ENCODE measurements at places on chromosomes 5 and 9.

- no peak for DNase-seq
Measured at GRCh38 chr5:21164425-21164824, 1176.4 kb upstream of the CDH18 start.

DNA sequence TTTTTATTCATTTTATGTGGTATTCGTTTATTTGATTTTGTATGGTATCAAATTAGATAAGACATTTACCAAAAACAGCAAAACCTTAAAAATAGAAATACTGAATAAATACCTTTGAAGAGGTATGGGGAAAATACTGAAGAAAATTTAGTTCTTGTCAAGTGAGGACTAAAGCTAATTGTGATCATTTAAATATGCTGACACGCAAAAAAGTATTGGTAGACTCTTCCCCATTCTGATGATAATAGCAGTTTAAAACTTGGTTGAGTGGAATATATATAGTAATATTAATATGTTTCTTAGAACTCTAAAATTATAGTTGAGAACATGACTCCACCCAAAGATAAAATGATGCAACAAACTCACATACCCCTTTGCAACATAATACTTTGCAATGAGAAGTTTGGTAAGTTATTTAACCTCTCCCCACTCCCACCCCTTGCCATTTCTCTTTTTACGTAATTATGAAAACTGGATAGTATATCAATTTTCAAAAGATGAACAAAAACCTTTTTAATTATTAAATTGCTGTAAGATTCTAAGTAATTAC lies 30.1 kb upstream of the SNX24 start:
- no peak for DNase-seq

DNA sequence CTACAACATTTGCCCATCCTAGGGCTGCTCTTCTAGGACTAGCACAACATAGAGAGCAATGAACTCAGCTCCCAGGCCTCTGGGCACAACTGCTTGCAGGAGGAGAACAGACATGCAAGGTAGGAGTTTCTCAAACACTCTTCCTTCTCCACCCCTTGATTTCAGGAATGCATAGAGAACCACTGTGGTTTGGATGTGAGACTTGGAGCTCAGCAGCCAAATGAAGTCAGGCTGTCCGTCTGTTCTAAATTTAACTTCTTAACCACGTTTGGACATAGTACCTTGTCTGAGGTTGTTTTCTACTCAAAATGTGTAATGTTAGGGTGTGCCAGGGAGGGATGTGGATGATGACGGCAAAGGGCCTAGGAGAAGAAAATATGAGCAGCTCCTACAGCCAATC lies 515.1 kb upstream of the TNC start:
- no peak for DNase-seq

DNA sequence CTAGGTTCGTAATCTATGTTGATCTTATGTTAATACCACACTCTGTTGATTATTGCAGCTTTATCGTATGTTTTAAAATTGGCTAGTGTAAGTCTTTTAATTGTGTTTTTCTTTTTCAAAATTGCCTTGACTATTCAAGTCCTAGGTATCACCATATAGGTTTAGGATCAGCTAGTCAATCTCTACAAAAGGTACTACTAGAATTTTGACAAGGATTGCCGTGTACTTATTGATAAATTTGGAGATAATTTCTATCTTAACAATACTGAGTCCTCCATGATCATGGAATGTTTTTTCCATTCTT lies 117.9 kb upstream of the PRSS3 start:
- no peak for DNase-seq

DNA sequence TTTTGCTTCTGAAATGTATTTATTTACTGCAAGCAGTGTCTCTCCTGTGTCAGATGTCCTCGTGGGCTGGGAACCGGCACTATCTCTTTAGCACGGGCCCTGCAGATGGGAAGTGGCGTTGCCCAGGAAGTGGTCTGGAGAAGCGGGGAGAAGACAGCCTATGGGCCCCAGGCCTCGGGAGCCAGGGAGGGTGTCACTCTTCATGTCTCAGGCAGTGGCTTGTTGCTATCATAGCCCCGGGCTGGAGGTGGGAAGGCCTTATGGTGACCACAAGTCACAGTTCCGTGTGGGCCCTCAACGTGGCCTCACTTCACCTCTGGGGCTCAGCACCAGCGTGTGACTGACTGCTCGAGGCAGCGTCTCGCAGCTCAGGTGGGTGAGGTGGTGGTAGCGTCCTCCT lies 41.4 kb downstream of the SYK start:
- no peak for DNase-seq

DNA sequence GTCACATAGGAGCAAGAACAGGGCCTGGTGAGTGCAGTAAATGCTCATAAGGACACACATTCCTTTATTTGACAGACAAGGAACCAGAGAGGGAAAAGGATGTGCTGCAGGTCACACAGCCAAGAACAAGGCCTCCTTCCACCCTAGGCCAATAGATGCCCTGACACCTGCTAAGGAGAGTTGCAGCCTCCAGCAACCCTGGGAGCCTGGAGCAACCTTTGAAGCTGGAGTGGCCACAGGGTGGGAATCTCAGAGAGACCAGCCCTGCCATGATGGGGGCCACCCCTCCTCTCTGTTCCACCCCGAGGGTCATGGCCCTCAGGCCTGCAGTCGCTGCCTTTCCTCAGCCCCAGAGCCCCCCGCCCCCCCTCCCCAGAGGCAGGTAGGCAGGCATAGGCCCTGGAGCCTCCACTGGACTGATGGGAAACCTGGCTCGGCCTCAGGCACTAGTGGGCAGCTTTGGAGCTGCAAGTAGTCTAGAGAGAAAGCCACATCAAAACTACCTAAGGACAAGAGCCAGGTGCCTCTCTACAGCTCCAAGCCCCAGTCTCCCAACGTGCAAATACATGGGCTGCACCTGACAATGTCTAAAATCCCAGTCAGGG lies 116.1 kb upstream of the SPOCK1 start:
- DNase-seq = no peak

DNA sequence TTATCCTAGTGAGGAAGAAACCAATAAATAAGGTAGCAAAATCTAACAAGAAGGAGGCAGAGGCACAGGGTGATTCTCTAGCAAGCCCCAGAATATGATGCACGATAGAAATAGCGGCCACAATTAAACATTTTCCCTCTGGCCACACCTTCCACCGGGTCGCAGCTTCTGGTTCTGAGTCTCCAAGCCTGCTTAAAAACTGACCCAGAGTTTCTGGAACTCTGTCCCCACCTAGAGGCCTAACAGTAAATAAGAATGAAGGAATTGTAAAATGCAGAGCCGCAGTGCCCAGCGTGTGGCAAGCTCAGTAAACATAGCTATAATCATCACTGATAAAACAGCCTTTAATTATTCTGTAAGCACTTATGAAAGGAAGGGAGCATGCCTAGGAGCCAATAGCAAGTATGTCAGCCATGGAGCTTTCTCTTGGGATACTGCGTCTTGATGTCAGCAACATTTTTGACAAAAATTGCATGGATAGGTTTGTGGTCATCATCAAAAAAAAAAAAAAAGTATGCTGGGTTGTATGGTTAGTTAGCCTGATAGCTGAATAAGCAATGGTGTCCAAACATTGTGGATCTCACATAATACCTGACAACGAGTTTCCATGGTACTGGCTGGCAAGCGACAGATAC lies 465.5 kb downstream of the DNAH5 start:
- DNase-seq = no peak

- no peak for DNase-seq
Measured at GRCh38 chr9:13023498-13023897, 248.7 kb downstream of the LURAP1L start.

- DNase-seq = no peak
Measured at GRCh38 chr5:36052538-36052937, 14.1 kb downstream of the UGT3A2 start.

DNA sequence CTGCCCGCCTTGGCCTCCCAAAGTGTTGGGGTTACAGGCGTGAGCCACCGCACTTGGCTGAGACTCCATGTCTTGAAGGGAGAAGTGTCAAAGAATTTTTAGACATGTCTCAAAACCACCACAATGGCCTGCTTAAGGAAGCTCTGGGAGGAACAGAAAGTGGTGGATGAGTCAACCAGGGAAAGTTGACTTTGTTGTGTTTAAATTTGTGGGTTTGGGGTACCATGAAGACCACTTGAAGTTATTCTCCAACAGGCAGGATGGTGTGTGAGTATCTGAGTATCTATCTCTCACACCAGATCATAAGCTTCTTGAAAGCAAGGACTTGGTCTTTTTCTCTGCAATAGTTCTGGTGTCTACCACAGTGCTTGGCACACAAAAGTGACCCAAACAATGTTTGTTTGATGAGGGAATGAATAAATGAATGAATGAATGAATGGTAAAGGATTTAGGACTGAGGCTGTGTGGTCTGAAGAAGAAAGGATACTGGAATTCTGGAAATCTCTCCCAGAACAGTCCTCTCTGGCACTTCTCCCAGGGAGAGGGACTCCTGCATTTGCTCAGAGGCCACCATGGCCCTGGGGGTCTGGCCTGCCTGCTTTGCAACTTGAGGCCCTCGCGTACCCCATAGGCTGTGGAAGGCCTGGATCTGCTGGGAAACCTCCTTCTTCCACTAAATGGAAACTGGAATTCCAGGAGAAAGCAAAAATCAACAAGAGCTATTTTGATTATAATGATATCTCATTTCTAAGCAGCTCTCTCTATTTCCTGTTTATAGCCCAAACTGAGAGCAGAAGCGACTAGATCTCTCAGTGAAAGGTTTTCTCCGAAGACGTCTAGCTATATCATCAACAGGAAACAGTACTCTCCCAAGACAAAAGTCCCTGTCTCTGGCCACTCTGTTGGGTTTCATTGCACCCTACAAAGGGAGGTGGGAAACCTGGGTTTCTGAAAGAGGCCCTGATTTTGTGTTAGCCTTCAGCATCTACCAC lies 187.9 kb downstream of the PALM2AKAP2 start:
- peak; percentile 4 for DNase-seq

GRCh38 chr5:67490543-67491321 lies 294.1 kb upstream of the CD180 start:
- no peak for DNase-seq

GRCh38 chr5:129902816-129903215 lies 1.4 kb upstream of the CHSY3 start:
- no peak for DNase-seq

DNA sequence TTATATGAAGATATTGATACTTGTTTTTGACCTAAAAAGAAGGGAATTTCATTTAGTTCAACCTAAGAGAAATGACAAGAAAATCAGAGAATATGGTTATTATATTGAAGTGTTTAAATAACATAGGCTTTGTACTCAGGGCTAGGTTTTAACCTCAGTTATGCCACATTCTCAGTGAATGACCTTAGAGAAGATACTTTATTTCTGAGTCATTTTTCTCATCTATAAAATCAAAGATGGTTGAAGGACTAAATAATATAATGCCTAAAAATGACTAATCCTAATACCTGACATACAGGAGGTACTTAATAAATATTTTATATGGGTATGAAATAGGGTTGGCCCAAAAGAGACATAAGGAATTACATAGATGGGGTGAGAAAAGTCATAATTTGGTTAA lies 32.3 kb downstream of the DIMT1 start:
- DNase-seq = no peak

GRCh38 chr5:179509239-179509638 lies 41.1 kb upstream of the RUFY1 start:
- no peak for DNase-seq

GRCh38 chr9:131678499-131679111 lies 61.3 kb downstream of the RAPGEF1 start:
- peak; percentile 68 for DNase-seq

- DNase-seq = no peak
Measured at GRCh38 chr5:76701298-76701697, 14.6 kb upstream of the F2R start.

GRCh38 chr9:106878934-106879333 lies 16.0 kb downstream of the ZNF462 start:
- DNase-seq = no peak

DNA sequence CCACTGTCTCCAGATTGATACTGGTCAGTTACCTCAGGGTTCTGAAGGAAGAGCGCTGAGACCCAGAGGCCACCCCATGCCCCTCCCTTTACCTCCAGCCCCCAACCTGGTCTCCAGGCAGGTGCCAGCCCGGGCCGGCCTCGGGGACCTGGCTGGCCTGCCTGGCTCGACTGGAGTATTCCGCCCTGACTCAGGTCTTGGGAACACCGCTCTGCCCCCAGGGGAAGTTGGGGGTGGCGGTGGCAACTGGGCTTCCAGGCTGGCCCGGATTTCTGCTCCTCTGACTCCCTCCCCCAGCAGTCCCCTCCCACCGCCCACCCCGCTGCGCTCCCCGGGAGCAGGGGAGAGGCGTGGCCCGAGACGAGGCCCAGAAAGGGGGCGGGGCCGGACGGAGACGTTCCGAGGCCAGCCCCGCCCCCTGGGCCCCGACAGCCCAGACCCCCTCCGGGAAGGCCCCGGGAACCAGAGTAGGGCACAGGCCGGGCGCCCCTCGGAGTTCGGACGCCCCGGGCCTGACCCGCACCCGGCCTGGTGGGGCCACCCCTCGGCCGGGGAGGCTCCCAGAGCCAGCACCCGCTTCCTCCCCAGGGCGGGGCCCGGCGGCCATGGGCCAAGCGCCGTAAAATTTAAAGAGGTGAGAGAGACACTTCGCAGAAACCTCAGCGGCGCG lies 82.5 kb upstream of the ZBTB43 start:
- DNase-seq = peak; percentile 79

DNA sequence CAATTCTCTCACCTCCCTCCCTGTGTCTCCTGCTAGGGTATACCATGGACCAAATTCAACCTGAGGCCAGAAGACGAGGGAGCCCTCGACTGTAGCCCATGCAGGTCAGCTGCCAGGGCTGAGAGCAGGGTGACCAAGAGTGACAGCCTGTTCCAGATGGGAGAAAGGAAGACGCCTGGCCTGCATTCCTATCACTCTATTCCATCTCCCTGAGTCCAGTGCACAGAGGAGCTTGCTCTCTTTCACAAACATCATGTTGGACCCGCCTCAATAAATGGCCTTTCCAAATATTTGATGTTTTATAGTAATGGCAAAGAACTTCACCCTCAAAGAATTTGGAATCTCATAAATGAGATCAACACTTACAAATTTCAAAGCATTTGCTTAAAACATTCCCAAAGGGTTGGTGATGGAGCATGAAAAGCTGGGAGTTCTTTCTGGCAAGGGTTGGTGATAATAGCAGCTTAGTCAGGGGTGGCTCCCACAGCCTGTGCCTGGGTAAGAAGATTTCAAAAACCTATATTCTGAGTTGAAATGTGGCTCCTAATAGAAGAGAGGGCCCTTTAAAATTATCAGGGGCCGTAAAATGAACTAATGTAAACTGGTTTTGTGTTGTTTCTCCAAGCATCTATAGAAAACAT lies 393.1 kb downstream of the EFNA5 start:
- DNase-seq = no peak

DNA sequence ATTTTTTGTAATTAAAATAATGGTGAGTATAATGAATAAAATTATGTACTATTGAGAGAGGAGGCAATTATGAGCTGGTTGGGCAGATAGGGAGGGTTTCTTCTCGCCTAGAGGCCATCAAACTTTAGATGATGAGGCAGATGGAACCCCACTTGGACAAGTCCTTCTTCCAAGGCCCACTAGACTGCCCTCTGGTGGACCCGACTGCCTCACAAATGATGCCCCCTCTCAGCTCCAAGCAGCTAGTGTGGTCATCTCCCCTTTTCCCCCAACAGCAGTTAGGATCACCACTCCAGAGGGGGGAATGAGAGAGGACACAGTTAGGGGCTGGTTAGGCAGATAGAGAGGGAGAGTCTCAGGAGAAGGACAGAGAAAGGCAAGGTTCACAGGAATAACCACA lies 348.0 kb upstream of the CDH18 start:
- no peak for DNase-seq

GRCh38 chr9:136201609-136202453 lies 3.1 kb downstream of the LHX3 start:
- DNase-seq = no peak

GRCh38 chr9:129469188-129469987 lies 151.5 kb downstream of the C9orf50 start:
- no peak for DNase-seq

- DNase-seq = peak; percentile 37
Measured at GRCh38 chr9:96009690-96010472, 134.4 kb downstream of the ERCC6L2 start.
